DMS153 (cell line): ENCODE measurements at places on chromosomes 4 and X.

GRCh38 chrX:17028356-17028755 lies 81.9 kb downstream of the REPS2 start:
- DNase-seq: no peak

DNA sequence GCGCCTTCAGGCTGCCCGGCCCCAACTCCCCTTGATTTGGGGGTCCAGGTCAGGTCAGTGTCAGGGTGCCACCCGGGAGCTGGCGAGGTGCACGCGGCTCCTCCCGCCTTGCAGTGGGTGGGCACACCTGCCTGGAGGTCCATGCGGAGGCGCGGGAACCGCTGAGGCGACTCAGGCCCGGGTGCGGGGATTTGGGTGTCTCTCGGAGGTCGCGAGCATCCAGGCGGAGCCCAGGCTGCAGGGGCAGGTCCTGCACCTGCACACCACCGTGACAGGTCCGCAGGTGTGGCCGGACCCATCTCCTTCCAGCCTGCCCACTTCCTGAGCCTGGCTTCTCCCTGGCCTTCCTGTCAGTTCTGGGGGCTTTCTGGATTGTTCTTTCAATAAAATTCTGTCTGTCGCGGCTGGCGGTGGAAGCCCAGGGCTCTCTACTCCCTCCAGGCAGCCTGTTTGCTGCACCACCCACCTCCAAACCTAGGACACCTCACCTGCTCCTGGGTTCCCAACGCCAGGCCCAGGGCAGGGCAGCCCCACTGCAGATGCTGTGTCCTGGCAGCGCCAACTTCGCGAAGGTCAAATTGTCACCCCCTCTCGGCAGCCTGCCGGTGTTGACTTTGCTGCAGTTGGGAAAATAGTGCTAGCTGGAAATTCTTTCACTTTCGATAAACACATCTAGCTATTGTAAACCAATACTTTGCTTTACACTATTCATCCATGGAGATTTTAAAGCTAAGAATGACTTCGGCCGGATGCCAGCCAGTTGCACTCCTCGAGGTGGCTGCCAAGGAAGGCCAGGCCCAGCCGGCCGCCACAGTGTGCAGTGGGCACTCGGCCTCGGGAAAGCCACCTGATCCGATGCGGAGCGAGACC lies 35.9 kb downstream of the FGFRL1 start:
- DNase-seq: no peak

- no peak for DNase-seq
These were observed 13.0 kb upstream of the SLC16A2 start for GRCh38 chrX:74408304-74408703.

DNA sequence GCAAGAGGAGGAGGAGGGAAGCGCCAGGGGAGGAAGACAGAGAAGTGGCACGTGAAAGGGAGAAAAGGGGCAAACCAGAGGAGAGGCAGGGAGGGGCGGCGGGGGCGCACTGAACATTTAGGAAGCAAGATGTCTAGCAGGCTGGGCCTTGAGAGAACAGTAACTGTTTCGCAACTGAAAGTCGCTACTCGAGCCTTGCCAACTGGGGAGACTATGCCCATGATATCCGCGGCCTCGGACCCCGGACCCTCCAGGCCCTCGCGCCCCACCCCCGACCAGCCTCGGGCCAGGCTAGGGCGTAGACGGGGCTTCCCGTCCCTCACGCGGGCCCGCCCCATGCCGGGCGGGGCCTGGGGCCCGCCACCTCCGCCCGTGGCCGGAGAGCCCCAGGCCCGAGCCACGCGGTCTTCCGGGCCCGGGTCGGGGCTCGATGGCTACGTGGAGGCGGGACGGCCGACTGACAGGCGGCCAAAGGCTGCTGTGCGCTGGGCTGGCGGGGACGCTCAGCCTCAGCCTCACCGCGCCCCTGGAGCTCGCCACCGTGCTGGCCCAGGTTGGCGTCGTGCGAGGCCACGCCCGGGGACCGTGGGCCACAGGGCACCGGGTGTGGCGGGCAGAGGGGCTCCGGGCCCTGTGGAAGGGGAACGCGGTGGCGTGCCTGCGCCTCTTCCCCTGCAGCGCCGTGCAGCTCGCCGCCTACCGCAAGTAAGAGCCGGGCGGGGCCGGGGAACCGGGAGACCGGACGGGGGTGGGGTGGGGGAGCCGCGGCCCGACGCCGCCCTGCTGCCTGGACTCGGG lies at the start of gene SLC25A43:
SLC25A43 (plus strand) TSS at position 363 of the 798 bp plus-strand sequence; CDS start at position 431, 68 bp downstream.
- DNase-seq: no peak

DNA sequence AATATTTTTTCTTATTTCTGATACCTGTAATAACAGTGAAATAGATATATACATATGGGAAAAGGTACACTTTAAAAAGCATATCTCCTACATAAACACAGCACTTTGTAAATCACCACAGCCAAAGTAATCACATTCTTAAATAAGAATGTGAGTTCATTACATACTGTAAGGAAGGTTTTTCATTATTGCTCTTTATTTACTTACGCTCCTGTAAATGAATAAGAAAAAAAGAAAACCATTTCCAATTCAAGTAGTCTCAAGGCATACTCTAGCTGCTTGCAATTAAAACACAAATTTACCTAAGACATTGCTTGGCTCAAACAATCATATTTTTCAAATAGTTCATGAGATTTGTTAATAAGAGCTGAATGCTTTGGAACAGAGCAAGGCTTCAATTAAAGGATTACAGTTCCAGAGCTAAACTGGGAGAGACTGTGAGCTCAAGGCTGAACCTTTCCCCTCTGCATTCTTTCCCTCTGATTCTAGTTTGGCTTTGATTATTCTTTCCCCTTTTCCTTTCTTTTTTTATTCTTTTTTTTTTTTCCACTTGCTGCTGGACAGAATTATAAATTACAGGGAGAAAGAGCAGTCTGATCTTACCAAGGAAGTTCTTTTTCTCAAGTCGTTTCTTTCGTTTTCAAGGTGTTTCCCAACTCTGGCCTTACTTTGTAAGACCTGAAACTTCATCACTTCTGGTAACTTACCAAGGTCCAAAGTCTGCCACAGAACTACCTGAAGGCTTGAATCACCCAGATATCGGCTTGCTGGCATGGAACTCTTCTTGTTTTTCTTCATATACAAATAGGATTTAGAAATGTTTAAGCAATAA lies 278.3 kb downstream of the INPP4B start:
- DNase-seq: no peak

DNA sequence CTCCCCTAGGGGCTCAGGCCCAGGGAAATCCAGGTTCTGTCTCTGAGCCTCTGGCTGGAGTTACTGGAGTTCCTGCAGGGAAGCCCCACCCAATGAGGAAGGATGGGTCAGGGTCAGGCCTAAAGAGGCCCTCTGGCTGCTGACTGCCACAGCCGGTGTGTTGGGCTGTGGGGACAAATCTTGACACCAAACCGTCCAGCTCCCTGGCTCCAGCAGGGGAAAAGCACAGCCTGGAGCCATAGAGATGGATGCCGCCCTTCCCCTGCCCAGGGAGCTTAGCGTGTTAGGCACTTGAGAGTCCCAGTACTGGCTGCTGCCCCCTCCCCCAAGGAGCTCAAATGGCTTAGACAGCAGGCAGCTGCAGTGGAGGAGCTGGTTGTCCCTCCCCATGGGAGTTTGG lies 321.3 kb upstream of the LCORL start:
- no peak for DNase-seq
